ENCODE measurements at places on chromosomes 13 and 19.

GRCh38 chr13:84651288-84651687 lies 769.0 kb upstream of the SLITRK1 start:
- no peak for DNase-seq

DNA sequence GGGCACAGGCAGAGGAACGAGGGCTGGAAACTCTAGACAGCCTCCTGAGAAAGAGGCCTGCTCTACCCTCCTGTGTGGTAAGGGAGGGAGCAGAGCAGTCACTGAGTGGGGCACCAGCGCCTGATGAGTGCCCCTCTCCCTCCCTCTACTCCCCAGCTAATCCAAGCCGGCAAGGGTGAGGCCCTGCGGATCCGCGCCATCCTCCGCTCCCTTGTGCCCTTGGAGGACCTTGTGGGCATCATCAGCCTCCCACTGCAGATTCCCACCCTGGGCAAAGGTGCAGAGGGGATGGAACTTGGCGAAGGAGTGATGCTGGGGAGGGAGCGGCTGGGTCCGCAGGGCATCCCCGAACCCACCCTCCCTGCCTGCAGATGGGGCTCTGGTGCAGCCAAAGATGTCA lies 67.0 kb downstream of the RYR1 start:
- DNase-seq: no peak

- peak; percentile 39 for DNase-seq
These were observed 2.4 kb downstream of the DHX34 start for GRCh38 chr19:47351548-47351947.

DNA sequence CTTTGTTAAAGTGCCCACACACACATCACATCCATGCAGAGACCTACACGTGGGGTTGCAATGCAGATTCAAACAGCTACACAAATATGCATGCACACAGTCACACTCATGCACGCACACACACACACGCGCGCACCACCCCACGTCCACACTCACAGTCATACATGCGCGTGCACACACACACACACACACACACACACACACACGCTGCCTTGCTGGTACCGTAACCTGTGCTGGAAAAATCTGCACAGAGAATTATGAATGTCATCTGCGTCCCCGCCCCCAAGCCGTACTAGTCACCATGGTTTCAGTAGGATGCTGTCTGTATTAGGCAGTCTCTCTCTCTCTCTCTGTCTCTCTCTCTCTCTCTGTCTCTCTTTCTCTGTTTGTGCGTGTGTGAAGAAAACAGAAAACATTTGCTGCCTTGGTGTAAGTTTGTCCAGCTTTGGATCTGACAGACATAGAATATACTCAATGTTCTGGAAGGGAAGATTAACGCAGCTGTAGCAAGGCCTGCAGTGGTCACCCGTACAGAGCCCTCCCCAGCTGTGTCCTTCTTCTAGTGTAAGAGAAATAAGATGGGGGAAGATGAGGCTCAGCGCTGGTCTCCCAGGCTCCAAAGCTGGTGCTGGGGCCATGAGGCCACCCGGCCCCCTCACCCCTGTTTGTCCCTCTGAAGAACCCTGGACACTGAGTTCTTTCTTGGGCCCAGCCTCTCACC lies 26.4 kb upstream of the DPP9 start:
- DNase-seq: no peak

GRCh38 chr13:113113846-113114271 lies 8.3 kb downstream of the F7 start:
- DNase-seq: no peak

GRCh38 chr13:39531646-39532045 lies 71.3 kb downstream of the LHFPL6 start:
- no peak for DNase-seq

DNA sequence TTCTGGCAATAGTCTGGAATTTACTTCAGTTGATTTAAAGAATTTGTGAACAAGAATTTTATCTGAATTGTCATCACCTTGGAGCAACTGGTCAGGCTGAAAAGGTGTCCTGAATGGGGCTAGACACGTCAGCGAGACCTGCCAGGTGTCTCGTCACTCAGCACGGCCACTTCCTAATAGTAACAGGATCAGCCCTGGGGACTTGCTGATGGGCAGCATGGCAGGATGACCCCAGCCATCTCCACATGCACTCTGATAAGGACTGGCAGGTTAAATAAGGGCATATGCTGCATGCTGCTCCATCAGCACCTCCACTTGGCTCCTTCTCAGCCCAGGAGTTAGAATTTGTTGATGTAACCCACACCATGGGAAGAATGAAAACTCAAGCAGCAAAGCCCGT lies 224.2 kb downstream of the FOXO1 start:
- no peak for DNase-seq

DNA sequence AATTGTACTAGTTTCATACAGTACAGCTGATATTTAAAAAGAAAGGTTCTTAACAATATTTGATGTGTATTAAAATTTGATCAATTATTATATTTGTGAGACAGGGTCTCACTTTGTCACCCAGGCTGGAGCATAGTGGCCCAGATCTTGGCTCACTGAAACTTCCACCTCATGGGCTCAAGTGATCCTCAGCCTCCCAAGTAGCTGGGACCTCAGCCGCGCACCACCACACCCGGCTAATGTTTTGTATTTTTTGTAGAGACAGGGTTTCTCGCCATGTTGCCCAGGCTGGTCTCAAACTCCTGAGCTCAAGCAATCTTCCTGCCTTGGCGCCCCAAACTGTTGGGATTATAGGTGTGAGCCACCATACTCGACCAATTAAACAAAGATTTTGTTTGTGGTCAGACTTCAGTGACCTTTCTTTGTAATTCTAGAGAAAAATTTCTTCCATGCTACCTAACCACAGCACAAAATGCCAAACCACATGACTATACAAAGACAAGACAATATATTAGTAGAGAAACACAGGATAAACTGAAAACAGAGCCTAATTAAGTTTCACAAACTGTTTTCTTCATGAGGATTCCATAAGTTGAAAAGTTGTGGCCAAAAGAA lies 59.6 kb downstream of the RBM26 start:
- DNase-seq: no peak

DNA sequence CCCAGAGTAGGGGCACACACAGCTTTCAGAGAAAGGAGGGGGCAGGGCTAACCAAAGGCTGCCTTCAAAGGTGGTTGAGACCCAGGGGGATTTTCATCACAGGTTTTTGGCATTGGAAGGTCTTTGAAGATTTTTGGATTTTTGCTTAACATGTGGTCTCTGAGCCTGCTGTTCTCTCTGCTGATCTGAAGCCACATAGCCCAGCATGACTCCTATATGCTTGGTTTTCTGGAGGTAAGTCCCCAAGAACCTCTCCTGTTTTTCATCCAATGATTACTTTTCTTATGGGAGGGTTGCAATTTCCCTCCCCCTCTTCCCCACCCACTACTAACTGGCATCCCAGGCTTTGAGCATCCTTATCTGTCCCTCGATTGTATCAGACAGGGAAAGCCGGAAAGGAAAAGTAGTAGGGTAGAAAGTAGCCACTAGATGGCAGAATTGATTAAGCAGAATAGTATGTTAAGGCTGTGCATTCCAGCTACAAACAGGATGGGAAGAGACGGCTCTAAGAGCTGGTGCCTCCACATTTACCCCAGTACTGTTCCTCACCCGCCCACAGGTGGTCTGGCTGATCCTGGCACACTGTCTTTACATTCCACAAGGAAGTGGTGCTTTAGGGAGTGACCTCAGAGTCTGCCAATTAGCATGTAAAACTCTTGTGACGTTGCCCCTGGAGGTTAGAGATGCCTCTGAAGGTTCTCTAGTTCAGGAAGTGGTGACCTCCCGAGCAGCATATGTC lies 218.9 kb upstream of the EDNRB start:
- DNase-seq: peak; percentile 23

DNA sequence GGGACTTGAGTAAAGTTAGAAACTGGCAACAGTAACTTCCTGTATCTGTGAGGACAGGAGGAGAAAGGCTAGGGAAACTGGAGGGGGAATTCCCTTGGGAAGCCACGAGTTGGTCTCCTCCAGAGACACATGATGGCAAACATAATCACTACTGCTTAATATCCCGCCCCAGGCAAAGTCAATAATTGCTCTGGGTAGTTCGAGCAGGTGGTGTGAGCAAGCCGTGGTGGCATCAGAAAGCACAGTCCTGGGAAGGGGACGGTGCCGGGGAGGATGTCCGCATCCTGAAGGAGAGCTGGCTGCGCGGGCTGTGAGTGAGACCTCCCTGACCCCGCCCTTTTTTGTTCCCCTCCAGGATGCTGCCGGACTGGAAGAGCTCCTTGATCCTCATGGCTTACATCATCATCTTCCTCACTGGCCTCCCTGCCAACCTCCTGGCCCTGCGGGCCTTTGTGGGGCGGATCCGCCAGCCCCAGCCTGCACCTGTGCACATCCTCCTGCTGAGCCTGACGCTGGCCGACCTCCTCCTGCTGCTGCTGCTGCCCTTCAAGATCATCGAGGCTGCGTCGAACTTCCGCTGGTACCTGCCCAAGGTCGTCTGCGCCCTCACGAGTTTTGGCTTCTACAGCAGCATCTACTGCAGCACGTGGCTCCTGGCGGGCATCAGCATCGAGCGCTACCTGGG lies 1.4 kb downstream of the FFAR2 start:
- DNase-seq: no peak

- DNase-seq: no peak
These were observed 9.5 kb downstream of the RUBCNL start for GRCh38 chr13:46377554-46377953.

All from hematopoietic multipotent progenitor cell treated with erythropoietin and hydrocortisone succinate and interleukin-3 and kit ligand, for 15 days (in vitro differentiated cells).